Inflammatory macrophage treated with lipopolysaccharide for 4 hours (primary cell): ENCODE measurements at places on chromosomes 5 and 9.
A peak's percentile ranks its signal among the peaks of the same experiment; 100 is the strongest.

- DNase-seq: peak; percentile 73
Measured at GRCh38 chr9:96008502-96009222, 133.2 kb downstream of the ERCC6L2 start.

DNA sequence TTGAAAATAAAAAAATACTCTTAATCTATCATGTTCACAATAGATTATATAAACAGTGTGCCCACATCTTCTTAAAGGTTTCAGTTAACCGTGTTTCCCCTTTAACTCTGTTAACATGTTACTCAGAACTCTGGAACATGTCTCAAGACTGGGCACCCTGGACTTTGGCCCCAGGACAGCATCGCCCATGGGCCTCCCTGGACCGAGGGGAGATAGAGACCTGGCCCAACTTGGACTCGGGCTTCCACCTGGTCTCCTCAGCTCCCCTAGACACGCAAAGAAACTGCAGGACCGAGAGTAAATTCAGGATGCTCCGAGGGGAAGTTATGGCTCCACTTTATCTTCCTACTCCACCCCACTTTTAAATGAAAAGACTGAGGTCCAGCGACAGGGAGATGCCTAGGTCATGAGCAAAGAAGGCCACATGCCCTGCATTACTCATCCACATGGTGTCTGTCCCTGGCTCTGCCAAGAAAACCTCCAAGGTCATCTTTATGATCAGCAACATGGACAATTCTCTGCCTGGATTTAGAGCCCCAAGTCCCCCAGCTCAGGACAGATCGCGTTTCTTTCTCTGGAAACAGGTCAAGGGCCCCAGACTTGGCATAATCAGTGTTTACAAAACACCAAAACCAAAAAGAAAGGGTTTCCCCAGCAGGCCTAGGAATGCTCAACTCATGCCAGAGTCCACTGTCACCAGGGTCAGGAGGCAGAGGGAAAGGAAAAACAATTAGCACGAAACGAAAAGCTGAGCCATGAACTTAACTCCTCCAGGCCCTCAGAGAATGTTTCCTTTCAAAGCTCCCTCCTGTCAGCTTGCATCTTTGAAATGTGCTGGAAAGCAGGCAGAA lies 17.4 kb downstream of the GPX3 start:
- DNase-seq: no peak

DNA sequence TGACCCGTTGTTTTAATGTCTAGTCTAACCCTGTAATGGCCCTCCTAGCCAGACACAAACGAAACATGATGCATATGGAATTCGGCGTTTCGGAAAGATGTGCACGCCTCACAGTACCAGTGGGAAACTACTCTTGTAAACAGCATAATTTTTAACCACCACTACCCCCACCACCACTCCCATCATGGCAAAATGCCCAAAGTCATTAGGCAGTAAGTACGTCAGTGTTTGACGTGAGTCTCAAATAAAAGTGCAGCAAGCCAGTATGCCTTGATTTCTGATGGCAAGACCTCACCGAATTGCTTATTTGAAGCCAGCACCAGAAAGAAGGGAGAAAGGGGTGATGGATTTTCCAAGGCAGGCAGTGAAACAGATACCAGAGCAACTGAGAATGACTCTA lies 71.4 kb downstream of the ADRB2 start:
- DNase-seq: no peak

DNA sequence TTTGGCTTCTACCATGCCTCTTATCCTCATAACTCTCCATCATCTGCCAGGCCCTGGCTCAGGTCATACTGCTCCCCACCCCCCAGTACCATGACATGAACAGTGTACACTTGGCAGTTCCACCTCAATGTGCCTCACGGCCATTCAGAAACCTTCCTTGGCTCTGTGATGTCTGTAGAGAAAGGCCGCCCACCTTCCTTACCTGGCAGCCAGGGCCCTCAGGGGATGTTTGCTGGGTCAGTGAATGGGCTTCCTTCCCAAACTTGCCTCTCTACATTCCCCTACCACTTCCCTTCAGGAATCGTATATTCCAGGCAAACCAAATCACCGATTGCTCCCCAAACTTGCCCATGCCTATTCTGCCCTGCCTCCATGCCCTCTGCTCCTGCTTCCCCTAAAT lies 101.1 kb downstream of the PSD2 start:
- no peak for DNase-seq

DNA sequence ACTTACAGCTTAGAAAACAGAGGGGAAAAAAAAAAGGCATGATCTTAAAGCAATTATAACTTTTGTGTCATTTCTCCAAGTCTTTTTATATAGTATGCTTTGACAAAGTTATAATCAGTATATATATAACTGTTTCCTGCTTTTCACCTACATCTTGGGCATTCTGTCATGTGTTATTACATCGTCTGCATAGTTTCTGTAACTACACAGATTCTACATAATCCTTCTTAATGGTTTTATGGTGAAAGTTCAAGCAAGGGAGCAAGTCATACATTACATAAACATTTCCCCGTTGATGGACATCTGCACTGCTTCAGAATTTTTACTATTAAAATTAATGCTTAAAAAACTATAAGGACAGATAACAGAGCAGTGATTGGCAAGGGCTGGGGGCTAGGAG lies 12.1 kb downstream of the FEM1C start:
- no peak for DNase-seq

- DNase-seq: no peak
Measured at GRCh38 chr5:74634611-74635286, 5.8 kb downstream of the ENC1 start.

- DNase-seq: no peak
Measured at GRCh38 chr9:99253134-99253533, 31.1 kb downstream of the SEC61B start.

DNA sequence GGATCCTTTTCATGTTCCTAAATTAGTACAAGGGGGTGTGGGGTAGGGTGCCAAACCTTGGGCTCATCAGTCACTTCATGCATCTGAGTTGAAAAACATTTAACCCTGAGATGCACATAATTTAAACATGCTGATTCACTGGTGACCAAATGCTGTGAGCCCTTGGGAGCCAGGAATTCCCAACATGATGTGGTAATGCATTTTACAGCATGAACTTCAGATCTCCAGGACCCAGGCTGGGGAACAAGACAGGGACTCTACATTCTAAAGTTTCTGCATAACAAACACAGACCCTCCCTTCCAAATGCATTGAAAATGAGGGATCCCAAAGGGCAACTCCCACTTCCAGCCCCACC lies 322.2 kb downstream of the NDUFS4 start:
- DNase-seq: no peak

GRCh38 chr5:123950701-123951581 lies 439.0 kb downstream of the CSNK1G3 start:
- no peak for DNase-seq
